ENCODE measurements at places on chromosomes 2 and 18. TPM values are rescaled to one million over a fixed set of nuclear protein-coding genes. Genes with fewer than 3 reads are reported as not detected.
A peak's percentile ranks its signal among the peaks of the same experiment; 100 is the strongest.

HOXD1 gene
- 3.0 TPM for total RNA-seq

- DNase-seq: no peak
These were observed 80.0 kb downstream of the GALR1 start for GRCh38 chr18:77329651-77330050.

GRCh38 chr2:151664520-151664919, 69.8 kb downstream of the NEB start:
- no peak for DNase-seq

DNA sequence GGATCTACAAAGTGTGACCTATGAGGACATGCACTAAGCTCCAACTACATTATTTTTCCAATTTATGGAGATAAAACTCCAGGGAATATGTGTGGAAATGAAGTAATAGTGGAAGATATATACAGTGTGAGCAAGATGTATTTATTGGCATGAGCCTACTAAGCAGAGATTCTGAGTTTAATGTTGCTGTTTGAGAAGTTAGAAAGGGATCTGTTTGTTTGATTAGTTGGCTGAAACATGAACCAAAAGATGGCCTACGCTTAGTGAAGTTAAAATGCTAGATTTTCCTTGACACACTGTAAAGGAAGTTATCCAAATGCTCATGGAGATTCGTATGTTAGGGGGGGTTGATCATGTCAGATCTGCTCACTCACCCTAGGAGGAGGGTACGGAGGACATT, 621.7 kb downstream of the TMEM182 start:
- no peak for DNase-seq

DNA sequence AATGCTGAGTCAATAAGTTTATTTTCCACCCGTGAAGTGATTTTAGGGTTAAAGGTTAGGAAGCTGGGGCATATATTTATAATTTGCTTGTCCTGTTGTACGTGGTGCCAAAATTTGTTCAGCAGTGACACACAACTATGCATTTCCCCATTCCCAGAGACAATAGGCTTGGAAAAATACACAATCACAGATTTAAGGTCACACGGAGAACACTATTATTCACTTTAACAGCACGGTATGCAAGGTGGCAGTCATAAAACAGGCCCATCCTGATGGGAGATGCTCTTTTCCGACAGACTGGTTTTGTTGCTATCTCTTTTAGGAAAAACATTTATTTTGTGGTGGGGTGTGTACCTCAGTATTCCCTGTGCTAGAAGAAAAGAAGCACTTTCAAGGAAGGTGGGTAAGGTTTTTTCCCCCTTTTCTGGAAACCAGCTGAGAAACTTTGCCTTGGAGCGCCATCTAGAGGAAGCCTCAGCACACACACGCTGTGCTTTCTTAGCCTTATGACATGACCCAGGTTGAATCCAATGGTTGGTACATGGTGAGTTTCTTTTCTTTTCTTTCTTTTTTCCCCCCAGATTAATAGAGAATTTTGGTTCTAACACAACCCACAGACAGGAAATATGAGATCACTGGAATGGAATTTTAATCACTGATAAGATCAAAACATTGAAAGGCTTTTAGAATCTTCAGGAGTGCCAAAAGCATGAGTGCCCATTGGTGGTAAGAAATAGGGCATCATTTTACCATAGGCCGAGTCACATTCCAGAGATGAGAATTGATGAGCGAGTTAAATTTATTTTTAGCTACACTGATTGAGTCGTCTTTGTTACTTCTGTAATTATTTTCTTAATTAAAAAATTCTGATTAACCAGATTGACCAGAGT, 332.1 kb downstream of the AGPS start:
- peak; percentile 47 for DNase-seq

DNA sequence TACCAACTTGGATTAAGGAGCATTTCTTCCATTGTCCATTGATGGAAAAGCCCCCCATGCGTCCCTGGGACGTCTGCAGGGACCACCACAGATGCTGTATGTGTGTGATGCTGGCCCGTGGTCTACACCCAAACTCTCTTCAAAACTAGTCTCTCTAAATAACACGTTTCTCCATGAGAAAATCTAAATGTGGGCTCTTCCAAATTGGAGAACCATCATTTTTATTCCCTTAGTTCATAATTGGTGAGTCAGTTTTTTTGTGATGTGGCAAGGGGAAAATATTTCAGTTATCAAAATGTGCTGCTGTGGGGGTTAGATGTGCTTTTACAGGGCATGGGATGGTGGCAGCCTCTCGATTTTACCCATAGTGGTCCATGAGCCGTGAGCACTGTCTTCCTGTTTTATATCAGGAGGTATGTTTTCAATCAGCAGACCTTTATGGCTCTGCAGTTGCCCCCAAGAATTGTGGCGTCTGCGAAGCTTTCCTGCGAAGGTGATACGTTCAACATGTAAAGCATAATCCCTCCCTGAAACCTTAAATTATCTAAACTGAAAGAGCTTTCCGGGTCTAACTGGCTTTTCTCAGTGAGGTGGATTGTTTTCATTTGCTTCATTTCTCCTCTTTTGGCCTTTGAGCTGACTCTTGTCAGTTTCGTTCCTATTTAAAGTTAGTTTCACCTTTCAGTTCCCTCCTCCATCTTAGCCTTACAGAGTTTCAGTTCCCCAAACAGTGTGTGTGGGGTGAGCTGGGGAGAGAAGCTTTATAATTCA, 78.4 kb downstream of the SETBP1 start:
- DNase-seq: no peak

DNA sequence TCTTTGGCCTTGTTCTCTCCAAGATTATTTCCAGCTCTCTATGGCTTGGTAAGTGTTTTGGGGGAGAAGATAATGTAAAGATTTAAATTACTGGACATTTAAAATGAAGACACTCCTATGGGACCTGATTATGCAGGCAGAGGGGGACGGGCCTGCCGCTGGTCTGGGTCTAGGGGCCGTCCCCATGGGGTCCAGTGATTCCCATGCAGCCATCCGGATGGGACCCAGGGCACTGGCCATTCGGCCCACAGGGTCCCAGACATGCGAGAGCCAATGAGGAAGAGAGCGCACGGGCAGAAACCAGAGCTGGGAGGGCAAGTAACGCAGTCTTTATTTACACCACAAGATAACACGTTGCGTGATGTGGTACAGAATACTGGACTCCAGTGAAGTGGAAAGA, 200.0 kb downstream of the TWIST2 start:
- DNase-seq: no peak

All from Daoy (cell line).